ENCODE measurements at places on chromosomes 1 and 21. TPM values are rescaled to one million over a fixed set of nuclear protein-coding genes. Genes with fewer than 3 reads are reported as not detected.

DNA sequence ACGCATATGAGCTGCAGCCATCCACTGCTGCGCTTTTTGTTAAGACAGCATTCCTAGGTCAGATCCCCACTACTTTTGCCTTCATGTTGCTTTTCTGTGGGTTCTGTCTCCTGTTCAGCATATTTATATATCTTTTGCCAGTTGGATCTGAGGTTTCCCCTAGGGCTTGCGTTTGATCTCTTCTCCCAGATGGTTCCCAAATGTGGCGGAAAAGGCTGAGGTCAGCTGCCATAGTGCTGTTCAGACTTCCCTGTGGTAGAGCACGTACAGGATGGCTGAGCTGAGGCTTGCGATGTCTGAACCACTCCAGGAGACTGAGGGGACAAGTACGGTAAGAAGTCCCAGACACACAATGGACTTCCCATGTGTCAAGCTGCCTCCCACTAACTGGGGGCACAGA lies 39.8 kb downstream of the COL6A1 start:
- peak; percentile 33 for DNase-seq

Gene GNAT2
- total RNA-seq = 0.13 TPM

DNA sequence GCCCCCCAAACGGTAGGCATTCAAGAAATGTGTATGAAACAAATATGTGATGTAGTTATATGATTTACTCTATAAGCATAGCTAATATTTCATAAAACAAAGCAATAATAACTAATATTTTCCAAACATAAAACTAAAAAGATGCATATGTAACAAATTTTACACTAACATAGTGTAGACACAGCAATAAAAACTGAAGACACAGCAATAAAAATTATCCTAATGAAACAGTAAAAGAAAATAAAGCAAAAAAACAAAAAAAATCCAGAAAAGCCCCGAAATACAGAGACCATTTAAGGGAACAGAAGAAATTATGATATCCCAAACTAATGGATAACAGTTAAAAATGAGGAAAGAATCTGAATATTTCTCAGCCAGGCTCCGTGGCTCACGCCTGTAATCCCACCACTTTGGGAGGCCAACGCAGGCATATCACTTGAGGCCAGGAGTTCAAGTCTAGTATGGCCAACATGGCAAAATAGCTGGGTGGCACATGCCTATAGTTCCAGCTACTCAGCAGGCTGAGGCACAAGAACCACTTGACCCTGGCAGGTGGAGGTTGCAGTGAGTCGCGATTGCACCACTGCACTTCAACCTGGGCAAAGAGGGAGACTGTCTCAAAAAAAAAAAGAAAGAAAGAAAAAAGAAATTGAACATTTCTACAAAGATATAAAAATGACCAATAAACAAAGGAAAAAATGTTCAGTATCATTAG lies 38.2 kb upstream of the PSMG1 start:
- no peak for DNase-seq

Gene ADGRL2
- 76.9 TPM for total RNA-seq

DNA sequence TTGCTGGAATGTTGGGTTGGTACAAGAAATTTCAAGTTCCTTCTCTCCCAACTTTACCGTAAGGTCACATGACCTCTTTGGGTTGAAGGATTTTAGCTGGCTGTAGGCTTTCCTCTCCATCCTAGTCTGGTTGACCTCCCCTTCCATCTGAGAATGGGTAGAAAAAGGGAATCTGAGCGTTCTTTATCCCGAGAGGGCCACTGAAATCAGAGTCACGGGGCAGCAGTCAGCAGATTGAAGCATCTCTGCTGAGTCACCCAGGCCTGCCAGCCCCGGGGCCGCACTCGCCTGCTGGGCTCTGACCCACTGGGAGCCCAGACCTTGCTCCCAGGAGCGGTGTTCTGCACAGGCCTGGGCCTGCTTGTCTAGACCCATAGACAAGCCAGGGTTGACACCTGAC lies 31.0 kb downstream of the TMCC2 start:
- no peak for DNase-seq

DNA sequence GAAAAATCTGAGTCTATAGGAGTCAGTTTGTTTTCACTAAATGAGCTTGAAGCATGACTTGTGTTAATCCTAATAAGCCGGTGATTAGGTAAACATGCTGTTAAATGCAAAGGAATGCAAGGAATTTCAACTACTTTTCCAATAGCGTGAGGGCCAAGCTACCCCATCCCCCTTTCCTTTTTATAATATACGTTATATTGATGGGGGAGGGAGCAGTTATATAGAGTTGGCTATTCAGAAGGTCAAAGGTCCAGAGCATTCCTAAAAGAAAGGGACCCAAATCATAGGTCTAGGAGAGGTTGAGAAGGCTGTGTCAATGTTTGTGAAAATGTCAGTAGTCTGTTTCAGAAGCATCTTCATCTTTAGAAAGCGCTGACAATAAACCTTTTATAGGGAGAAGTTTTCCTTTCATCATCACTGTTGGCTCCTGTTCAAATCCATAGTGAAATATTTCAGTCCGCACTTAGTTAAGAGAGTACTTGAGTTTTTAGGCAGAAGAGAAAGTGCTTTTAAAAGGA lies 3.8 kb downstream of the CCN1 start:
- DNase-seq = peak; percentile 85

Gene OR2T6
- not detected for total RNA-seq

Gene JUN
- 122 TPM for total RNA-seq

- DNase-seq = peak; percentile 10
These were observed 1034.1 kb upstream of the PRMT6 start for GRCh38 chr1:106022312-106022902.

Gene SPRR3
- not detected for total RNA-seq

- DNase-seq = no peak
These were observed 262.6 kb downstream of the PCP4 start for GRCh38 chr21:40129809-40130208.

Gene SYT6
- total RNA-seq = 0.40 TPM

Gene SDCCAG8
- 29.9 TPM for total RNA-seq

DNA sequence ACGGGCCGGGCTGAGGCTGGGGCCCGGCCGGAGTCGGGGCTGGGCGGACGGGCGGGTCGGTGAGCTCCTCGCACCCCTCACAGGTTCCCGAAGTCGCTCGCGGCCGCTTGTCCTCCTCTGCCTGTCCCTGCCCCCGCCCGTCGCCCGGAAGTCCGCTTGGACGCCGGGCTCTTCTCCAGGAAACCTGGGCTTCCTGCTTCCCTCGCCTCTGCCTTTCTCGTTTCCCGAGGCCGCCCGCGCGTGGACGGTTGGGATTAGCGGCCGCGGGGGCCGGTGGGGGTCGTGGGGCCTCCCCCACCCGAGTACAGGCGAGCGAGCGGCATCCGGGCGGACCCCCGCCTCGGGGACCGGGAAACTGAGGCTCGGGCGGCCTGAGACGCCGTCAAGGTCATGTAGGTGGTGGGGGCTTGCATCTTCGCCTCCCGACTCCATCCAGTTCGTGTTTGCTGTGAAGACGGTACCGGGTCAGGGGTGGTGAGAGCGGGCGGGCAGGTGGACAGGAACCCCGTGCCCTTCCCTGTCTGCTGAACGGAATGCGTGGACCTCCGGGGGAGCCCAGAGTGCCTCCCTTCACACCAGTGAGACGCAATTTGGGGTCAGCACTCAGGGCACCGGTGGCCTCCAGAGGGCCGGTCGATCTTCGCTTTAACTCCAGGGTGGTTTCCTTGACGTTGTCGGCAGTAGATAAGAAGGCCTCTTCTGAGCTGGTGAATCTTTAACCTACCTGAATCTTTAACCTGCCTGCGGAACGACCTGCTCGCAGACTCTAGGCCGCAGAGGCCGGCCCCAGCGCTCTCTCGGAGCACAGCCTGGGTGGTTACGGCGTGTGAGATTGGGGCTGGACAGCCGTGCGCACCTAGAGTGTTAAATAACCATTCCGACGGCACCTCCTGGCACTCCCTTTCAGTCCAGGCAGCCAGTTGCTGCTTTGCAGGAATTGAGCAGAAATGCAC lies 686 bp downstream of the ARF1 start:
- DNase-seq = peak; percentile 83

GRCh38 chr1:27614625-27615344 lies 10.8 kb upstream of the AHDC1 start:
- DNase-seq = no peak

Gene CASQ1
- 827 TPM for total RNA-seq

Gene SH3BGR
- 105 TPM for total RNA-seq

Gene SLC30A2
- total RNA-seq = 0.93 TPM

GRCh38 chr1:246417152-246417812 lies 89.8 kb downstream of the SMYD3 start:
- no peak for DNase-seq

Gene PLA2G2D
- not detected for total RNA-seq

Data from muscle of leg (tissue), 16 donors.